DMS153 (cell line): ENCODE measurements at places on chromosomes 3 and 15.

- no peak for DNase-seq
These were observed 44.4 kb upstream of the FAN1 start for GRCh38 chr15:30859091-30859874.

- DNase-seq: no peak
These were observed 363 bp downstream of the MAGI1 start for GRCh38 chr3:66038384-66038725.

DNA sequence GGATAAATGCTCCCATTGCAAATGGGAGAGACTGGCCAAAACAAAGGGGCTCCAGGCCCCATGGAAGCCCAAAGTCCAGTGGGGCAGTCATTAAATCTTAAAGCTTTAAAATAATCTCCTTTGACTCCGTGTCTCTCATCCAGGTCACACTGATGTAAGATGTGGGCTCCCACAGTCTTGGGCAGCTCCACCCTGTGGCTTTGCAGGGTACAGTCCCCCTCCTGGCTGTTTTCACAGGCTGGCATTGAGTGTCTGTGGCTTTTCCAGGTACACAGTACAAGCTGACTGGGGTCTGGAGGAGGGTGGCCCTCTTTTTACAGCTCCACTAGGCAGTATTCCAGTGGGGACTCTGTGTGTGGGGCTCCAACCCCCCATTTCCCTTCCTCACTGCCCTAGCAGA is 45.9 kb downstream of the NIPA2 start:
- DNase-seq: no peak

DNA sequence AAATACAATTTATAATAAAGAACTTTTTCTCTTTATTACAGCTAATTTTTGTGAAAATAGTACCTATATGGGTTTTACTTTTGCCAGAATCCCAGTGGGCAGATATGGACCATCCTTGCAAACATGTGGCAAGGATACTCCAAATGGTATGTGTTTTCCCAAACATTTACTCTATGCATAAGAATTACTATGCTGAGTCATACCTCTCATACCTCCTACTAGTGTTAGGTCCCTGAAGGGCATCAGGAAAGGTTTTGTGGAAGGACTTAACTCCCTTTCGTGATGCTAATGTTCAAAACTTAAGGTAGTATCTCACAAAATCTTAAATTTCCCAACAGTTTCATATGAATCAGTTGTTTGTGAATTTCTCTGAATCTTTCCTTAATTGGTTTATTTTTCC is 21.3 kb downstream of the ADGRG7 start:
- no peak for DNase-seq

DNA sequence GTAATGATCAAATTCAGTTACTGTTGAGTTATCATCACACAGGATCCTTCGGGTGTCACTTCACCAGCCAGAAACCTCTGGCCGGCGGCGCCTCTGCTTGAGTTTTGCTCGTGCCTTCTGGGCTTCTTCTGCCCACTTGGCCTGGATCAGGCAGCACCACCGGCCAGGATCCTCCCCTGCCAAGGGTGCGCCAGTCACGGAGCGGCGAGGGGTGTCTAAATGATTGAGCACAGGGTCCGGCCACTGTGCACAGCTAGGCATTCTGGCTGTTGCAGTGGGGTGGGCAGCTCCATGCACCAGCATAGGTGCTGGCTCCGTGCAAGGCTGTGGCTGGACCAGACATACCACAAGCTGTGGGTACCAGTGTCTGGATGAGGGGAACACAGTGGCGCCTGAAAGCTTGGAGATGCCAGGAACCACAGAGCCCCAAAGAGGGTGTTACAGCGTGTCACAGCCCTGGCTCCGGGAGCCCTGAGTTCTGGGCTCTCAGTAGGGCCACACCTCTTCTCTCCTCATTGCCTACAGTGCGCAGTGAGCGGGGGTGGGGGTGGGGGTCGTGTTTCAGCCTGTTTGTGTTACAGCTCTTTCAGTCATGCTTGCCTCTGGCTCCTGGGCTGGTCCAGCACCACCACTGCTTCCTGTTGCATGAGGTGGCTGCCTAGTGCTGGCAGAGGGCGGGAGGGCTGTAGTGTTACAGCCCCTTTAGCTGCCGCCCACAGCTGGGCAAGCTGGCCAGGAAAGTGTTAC is 169.4 kb downstream of the FNDC3B start:
- DNase-seq: no peak

DNA sequence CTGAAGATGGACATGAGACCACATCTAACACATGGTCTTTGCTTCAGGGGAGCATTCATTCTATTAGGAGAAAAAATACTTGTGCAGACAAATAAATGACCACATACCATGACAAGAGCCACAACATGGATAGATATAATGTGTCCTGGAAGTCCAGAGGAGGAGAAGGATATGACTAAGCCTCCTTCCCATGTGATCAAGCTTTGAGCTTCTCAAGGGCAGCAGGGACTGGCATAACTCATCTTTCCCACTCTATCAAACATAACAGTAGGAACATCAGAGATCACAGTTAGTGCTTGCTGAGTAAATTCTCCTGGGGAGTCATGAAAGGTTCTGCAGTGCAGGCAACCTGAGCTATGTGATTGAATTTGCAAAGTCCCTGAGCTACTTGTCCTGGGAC is 86.0 kb upstream of the LPP start:
- no peak for DNase-seq

GRCh38 chr15:35746121-35746520 is 200.2 kb upstream of the DPH6 start:
- DNase-seq: no peak

- no peak for DNase-seq
These were observed 732.7 kb downstream of the PDCD6IP start for GRCh38 chr3:34531156-34531555.

DNA sequence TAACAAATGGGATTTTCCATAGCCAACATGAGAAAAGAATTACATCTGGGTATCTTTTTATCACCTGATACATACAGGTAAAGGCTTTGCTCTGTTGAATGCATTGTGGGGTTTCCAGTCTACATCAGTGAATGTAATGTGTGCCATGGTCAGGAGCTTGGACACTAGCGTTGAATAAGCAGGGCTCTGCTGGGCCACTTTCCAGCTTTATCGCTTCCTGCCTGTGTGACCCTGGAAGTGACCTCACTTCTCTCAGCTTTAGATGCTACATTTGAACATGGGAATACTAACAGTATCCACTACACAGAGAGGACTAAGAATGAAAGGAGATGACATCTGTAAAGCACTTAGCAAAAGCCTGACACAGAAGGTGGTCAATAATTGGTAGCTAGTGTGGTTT is 40.1 kb downstream of the TTC23 start:
- DNase-seq: no peak

DNA sequence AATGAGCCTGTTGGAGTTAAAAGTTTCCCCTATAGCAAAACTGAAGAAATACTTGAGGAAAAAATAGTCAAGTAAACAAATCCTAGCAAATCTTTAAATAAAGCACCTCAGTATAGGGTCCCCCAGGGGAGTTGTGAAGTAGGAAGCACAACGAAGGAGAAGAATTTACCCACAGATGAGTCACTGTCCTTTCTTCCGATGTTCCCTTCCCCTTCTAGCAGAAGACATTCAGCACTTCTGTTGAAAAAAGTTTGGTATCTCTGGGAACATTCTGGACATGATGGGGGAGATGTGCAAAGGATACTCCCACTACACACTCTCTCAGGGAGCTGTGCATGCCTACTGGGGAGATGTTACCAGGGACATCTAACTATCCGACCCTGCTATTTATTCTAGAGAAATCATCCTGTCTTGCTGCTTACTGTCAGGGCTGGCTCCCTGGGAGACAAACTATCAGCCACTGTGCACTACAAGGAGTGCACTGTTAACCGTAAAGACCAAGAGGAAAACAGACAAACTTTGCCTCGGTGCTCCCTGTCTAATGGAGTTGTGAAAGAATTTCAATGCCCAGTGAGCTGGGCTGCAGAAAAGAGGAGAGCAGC is 93.8 kb downstream of the RFTN1 start:
- no peak for DNase-seq

DNA sequence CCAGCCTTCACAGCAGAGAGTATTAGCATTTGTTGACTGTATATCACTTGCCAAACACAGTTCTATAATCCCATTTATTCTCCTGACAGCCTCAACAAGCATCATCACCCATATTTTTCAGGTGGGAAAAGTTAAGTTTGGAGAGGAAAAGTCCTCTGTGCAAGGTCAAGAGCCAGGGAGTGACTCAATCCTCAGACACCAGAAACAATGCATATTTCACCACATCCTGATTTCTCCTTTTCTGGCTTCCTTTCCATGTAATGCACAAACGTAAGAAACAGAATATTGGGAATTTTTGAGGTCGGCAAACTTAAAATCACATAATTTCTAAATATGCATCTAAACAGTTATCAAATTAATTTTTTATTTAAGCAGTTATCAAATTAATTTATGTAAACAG is 116.0 kb upstream of the GADL1 start:
- DNase-seq: no peak

DNA sequence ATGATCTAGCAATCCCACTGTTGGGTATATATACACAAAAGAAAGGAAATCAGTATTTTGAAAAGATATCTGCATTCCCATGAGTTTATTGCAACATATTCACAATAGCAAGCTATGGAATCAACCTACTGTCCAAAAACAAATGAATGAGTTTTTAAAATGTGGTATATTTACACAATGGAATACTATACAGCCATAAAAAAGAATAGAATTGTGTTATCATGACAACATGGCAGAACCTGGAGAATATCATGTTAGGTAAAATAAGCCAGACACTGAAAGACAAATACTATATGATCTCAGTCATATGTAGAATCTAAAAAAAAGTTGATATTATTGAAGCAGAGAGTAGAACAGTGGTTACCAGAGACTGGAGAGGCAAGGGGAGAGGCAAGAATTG is 732.6 kb downstream of the MCTP2 start:
- DNase-seq: no peak

DNA sequence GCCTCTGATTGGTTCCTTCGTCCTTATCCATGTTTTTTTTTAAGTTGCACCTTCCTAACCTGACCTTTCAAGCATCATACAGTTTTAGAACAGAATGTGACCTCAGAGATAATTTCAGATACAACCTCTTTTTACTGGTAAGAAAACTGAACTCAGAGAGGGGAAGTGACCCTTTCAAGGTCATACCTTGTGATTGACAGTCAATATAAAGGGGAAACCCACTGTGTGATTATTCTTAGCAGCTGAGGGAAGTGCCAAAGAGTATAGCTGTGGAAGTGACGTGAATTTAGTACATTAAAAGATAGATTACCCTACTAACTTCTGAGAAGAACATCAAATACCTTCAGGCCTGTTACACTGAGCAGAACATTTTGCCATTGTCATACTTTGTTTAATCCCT is 319.4 kb downstream of the NEK10 start:
- no peak for DNase-seq

GRCh38 chr3:54856271-54856670 is 71.6 kb downstream of the LRTM1 start:
- DNase-seq: no peak
